ENCODE measurements at places on chromosomes 4 and X. TPM values are rescaled to one million over a fixed set of nuclear protein-coding genes. Genes with fewer than 3 reads are reported as not detected.

Gene CACNA1F
- polyA plus RNA-seq: 0.17 TPM

DNA sequence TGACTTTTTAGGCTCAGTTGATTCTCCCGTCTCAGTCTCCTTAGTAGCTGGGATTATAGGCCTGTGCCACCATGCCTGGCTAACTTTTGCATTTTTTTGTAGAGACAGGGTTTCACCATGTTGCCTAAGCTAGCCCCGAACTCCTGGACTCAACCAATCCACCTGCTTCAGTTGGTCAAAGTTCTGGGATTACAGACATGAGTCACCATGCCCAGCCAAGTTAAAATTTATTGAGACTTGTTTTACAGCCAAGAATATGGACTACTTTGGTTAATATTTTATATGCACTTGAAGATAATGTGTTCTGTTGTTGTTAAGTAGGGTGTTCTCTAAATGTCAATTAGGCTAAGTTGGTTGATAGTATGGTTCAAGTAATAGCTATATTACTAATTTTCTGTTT lies 58.7 kb downstream of the CYTL1 start:
- DNase-seq: no peak

DNA sequence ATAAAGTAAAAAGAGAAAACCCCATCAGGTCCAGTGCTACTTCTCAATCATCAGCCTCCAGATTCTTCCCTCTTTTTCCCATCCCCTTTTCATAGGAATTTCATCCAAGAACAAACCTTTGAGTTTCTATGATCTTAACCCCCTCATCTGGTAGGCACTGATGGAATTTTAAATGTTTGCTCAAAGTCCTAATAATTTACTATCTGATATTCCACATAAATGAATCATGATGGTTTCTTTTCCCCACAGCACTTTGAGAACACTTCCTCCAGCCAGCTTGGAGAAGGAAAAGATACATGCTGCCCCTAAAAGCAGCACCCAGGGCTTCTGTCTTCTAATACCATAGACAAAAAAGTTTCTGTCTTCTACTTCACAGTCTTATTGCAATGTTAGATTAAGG lies 19.4 kb upstream of the KLHL8 start:
- DNase-seq: no peak

DNA sequence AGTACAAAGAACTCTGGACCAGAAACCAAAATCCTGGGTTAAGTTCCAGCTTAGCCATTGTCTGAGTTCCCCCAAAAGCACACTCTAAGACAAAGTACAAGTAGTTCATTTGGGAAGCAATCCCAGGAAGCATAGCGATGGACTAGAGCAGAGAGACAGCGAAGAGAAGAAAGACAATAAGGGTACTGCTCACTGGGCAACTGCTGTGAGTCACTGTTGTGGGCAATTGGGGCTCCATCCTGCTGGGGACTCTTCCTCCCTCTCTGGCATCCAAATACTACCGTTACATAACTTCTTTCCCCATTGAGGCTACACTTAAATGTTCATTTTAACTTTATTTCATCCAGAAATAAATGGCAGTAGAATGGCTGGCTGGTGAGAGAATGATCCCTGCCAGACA lies 14.1 kb downstream of the SRPX start:
- DNase-seq: no peak

DNA sequence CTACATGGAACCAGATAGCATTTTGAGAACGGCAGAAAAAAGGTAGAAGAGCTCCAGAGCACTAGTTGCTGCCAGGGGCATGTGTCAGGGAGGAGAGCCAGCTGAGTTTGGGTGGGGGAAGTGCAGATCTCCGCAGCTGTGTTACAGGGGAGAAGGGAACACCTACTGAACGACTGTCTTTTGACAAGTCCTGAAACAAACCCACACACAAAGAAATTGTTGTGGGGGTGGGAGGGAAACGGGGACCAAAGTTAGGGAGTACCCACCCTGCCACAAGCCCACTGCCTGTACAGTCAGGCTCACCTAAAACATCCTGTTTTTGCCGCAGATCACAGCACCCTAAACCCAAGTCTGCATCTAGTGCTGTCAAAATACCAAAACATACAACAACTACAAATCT lies 55.5 kb downstream of the LEF1 start:
- DNase-seq: no peak

- DNase-seq: no peak
These were observed 32.1 kb downstream of the CDX4 start for GRCh38 chrX:73478961-73479360.

DNA sequence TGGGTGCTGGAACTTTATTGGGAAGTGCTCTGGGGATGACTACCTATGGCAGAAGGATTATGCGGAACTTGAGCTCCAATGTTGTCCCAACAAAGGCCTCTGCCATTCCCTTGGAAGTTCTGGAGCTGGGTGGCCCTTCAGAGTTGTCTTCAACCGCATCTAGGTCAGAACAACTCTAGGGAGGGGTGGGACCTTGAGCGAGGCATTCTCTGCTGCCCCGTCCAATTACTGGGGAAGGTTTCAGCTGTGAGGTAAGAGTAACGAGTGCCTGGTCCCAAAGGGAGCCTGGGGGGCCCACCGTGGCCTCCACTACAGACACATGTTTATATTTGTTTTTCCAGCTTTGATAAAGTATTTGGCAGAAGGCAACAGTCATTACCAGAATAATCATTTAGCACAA lies 79.4 kb downstream of the MAOA start:
- no peak for DNase-seq

DNA sequence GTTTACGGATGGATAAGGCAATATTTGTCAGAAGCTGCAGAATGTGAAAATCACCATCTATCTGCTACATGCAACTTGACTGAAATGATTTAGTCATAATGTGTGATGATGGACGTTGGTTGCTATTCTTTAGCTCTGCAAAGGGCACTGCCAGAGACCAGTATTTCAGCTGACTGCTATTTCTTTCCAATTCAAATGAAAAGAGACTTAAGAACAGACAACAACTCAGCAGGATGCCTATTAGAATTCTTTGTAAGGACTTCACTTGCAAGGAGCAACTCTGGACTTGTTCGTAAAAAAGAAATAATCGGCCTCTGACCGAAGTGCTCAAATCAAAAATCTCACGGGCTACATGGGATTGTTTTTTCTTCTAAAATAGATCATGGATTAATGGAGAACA lies 262.7 kb downstream of the DHX15 start:
- DNase-seq: no peak

- no peak for DNase-seq
These were observed at the start of gene ENPP6 for GRCh38 chr4:184217634-184218033. TSS of gene ENPP6 (minus strand) at chr4:184217873. CDS start at chr4:184217819, 54 bp downstream.

- DNase-seq: no peak
These were observed 7.4 kb downstream of the APOO start for GRCh38 chrX:23900220-23900797.

All from right renal cortex interstitium (tissue), 3 donors.